ENCODE measurements at places on chromosomes 1 and 21.

- DNase-seq: no peak
Measured at GRCh38 chr1:177627148-177627910, 342.5 kb downstream of the SEC16B start.

GRCh38 chr1:186569856-186570255 lies 108.9 kb upstream of the PDC start:
- DNase-seq: no peak

DNA sequence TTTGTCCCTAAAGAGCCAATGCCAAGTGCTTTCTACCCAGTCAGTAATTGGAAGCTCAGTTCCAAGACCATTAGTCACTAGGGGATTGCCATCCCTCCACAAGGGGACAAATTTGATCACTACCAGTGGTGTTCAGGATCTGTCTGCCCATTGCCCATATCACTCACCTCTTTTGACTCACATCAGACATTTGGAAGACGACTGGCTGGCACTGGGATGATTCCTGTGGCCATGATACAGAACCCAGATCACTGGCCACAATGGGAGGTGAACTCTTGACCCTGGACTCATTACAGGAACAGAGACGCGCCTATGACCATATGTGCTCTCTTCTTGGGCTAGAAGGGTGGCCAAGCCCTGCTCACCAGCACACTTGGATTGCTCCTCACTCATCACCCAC lies 71.0 kb downstream of the COLGALT2 start:
- DNase-seq: no peak

GRCh38 chr1:169364948-169365347 lies 2.6 kb downstream of the NME7 start:
- DNase-seq: no peak

GRCh38 chr1:94070865-94071264 lies 50.1 kb downstream of the ABCA4 start:
- no peak for DNase-seq
